Stimulated activated CD8-positive, alpha-beta memory T cell treated with anti-CD3 and anti-CD28 coated beads, Interleukin-7, amount 100 ng/mL, for 1 hour (primary cell): ENCODE measurements at places on chromosomes 12 and 14.

GRCh38 chr12:27337376-27337775, 4.7 kb downstream of the BMAL2 start:
- DNase-seq = no peak

GRCh38 chr12:110934093-110934852, 13.9 kb upstream of the MYL2 start:
- DNase-seq = no peak

DNA sequence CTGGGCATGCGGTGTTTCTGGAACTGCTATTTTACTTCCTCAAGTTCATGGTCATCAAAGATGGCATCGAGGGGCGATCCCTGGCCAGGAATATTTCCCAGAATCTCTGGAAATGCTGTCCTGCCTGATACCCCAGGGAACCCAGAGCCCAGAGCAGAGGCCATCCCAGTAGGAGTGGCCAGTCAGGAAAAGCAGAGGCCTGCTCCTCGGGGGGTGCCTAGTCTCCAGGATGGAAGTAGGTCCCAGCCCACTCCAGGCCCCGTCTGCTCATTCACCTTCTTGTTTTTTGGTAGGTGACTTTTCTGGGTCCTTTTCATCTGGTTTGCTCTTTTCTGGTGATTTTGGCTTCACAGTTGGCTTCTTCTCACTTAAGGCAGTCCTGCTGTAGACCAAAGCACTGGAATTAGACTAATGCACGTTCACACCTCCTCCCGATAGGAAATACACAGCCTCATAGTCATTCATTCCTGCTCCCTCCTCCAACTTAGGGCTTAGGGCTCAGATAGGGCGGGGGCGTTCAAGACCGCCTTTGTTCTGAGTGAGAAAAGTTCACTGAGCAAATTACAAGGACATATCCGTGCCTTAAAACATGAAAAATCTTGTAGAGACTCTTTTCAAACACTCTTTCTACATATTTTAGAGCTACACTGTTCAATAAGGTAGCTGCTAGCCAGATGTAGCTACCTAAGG, 51.1 kb downstream of the TRAFD1 start:
- DNase-seq = no peak

DNA sequence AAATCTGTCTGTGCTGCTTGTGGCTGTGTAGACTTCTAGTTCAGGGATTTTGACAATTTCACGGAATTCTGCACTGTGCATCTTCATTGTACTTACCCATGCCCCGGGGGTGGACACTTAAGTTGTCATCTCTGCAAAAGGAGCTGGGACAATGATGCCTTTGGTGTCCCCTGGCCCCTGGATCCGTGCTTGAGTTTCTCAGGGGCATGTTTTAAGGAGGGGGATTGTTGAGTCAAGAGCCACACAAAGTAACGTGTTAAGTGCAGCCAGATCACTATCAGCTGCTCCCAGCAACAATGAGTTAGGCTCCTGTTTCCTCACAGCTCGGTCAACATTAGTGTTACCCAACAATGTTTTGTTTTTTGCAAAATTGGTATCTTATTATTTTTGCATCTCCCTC, 305.0 kb upstream of the DIO3 start:
- DNase-seq = no peak

GRCh38 chr14:39395555-39396254, 36.5 kb downstream of the FBXO33 start:
- DNase-seq = no peak

DNA sequence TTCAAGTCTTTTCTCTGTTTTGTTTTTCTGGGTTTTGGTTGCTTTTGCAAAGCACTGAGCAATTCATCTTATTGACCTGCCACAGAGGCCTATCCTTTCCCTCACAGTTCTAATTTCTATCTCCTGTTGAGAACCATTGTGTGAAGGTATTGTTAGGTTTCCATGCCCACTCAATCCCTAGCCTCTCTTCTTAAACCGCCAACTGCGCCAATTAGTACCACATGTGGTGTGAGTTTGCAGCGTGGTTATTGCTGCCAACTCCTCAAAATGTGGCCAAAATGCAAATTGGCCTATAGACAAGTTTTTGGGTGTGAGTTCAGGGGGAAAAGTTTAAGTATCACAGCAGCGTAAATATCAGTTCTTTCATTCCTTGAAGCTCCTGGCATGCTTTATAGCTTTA, 232.6 kb downstream of the FLRT2 start:
- no peak for DNase-seq

DNA sequence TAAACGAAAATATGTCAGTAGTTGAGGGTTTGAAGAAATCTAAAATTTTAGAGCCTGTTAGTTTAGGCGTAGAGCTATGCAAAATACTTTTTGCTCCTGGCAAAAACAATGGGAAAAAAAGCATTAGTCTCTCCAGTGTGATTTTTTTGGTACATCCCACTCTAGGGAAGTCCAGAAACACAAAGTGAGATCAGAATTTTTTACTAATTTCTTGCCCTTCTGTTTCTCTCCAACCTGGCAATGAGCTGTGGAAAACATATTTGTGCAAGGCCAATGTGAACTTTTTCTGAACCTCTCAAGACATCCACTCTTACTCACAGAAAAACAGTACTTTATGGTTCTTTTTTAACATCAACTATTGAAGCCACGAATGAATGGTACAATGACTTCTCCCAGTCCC, 56.9 kb upstream of the DCN start:
- DNase-seq = no peak

- no peak for DNase-seq
Observed at GRCh38 chr12:124340080-124340900, 45.4 kb downstream of the RFLNA start.

DNA sequence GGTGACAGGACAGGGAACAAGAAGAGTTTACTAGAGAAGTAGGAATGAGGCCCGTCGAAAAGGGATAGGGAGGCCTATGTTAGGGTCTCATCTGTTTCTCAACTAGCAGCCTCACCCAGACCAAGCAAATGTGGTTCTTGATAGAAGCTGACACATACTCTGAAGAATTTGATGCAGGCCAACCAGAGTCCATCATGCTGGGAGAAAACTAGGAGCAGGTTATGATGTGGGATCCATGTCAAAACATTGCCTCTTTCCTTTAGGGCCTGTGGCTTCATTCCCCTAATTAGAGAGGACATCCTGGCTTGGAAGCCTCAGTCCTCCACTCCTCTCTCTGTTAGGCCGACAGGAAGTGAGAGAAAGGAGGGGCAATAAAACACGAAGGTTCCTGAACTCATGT, 122.8 kb downstream of the NTF3 start:
- no peak for DNase-seq

- no peak for DNase-seq
Observed at GRCh38 chr12:117400912-117401311, 39.5 kb upstream of the NOS1 start.

- DNase-seq = no peak
Observed at GRCh38 chr12:122813310-122813713, 21.9 kb upstream of the HIP1R start.

DNA sequence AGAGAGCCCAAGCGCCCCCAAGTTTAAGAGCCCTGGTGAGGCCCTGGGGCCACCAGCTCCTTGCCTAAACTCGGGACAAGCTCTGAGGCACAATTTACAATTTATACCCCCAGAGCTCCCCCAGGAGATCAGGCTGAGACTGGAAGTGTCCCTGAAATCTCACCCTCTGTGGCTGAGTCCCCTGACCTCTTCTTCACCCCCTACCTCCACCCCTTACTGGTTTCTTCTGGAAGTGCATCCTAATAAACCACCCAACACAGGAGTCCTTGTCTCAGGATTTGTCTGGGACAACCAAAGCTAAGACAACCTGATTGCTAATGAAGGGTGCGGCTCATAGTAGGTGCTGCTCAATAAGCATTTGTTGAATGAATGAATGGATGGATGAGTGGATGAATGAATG, 206.4 kb downstream of the BCL11B start:
- DNase-seq = no peak

DNA sequence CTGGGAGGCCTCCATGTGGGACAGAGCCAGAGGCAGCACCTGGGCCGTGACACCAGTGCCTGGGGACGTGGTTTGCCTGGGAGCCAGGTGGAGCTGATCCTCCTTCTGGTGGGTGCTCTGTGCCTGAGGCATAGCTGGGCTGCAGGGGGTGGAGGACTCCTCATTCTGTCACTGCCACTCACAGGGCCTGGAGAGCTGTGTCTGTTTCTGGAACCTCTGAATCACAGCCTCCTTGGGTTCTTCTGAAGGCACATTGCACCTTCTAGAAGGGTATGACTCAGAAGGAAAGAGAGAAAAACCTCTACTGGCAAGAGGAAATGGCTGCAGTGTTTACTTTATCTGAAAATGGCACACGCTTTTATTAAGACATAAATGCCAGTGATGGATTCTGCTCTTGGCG, 659.8 kb downstream of the VRK1 start:
- peak; percentile 43 for DNase-seq

GRCh38 chr12:12403264-12404248, 46.7 kb downstream of the BORCS5 start:
- no peak for DNase-seq

- no peak for DNase-seq
Observed at GRCh38 chr12:112839386-112839972, 47.9 kb downstream of the RPH3A start.

- no peak for DNase-seq
Observed at GRCh38 chr12:58489394-58489793, 430.9 kb downstream of the LRIG3 start.

DNA sequence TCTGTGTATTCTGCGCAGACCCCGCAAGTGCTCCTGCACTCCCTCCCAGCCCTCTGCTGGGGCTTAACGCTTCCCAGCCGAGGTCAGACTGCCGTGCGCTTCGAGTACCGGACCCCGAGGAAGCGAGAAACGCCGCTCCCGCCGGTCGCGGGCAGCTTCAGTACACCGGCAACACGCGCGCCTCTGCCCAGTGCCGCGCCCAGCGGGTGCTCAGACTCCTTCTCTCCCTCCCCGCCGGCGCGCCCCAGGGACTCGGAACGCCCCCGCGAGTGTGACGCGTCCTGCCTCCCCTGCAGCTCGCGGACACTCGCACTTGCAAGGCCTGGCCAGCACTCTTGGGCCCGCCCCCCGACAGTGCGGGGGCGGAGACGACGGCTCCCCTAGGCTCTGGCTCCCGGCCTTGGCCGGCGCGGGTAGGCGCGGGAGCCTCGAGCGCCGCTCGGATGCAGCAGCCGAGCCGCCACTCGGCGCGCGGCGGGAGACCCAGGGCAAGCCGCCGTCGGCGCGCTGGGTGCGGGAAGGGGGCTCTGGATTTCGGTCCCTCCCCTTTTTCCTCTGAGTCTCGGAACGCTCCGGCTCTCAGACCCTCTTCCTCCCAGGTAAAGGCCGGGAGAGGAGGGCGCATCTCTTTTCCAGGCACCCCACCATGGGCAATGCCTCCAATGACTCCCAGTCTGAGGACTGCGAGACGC, at the start of gene PTGER2:
Gene PTGER2, plus strand, starts transcription at position 410 of the 692 bp plus-strand sequence. Its CDS starts 237 bp downstream, at position 647.
- peak; percentile 61 for DNase-seq
